ENCODE measurements at places on chromosomes 3 and 15. TPM values are rescaled to one million over a fixed set of nuclear protein-coding genes. Genes with fewer than 3 reads are reported as not detected.

- H3K36me3 ChIP-seq: no peaks in the 10 kb centered on the region
- DNase-seq: no peak
- H3K27ac ChIP-seq: no peak overlapping the region
- no peak overlapping the region for H3K4me3 ChIP-seq
- H3K4me1 ChIP-seq: no peaks in the 10 kb centered on the region
Observed at GRCh38 chr3:181210275-181210674, 220.7 kb upstream of the DNAJC19 start.

DNA sequence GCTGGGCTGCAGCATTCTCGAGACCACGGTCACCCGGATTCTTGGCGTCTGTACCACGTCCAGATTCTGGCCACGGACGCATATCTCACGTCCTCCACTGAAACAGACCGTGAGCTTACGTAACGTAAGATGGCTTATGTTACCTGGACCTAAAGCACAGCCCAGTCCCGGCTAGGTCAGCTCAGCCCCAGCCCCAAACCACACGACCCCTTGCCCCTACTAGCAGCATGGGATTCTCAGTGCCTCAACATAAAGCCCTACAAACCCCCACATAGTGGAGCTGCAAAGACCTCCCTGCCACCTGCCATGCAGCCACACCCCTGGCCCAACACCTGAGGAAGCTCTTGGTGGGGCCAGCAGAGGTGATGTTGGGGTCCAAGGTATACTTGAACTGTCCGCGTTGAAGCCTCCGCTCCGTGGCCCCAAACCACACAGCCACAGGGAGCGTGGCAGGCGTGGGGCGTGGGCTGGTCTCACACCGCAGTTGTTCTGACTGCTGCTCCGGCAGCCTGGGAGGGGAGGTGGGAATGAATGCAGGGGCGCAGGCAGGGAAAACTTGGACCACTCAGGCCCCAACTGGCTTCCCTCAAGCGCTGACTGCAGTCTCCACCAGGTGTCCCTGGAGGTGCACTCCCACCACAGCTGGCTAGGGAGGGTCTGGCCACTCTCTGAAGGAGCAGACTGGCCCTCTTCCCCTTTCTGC, 14.5 kb downstream of the PLXNB1 start:
- DNase-seq: no peak
- H3K27ac ChIP-seq: no peak overlapping the region
- H3K4me3 ChIP-seq: no peak overlapping the region
- no peaks in the 10 kb centered on the region for H3K27me3 ChIP-seq

GRCh38 chr3:51269466-51269865, 115.6 kb upstream of the MANF start:
- H3K4me1 ChIP-seq: no peaks in the 10 kb centered on the region
- H3K4me3 ChIP-seq: no peak overlapping the region
- no peak for DNase-seq

GRCh38 chr3:195704433-195704999, 16.3 kb upstream of the MUC20 start:
- no peak overlapping the region for H3K4me3 ChIP-seq
- H3K4me1 ChIP-seq: no peaks in the 10 kb centered on the region
- no peak for DNase-seq

ANKDD1A gene
- 0.55 TPM for total RNA-seq
